ENCODE measurements at places on chromosomes 11 and 22.
A peak's percentile ranks its signal among the peaks of the same experiment; 100 is the strongest.

GRCh38 chr22:24803064-24803542 is 2.9 kb upstream of the SGSM1 start:
- DNase-seq: peak; percentile 46

DNA sequence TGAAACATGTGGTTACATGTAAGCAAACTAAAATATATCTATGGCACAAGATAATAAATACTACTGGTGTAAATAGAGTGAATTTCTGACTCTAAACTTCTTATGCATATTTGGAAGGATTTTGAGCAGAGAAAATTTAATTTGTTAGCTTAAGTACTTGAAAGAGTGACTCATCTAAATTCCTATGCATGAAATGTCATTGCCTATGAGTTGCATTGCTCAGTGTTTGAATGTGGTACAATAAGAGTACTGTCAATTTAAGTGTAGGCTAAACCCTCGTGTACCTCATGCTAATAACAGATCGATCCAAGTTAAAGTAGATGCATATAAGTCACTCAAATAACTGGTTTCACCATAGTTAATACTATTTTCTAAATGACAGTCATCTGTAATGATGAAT is 5.3 kb upstream of the CARD18 start:
- no peak for DNase-seq

DNA sequence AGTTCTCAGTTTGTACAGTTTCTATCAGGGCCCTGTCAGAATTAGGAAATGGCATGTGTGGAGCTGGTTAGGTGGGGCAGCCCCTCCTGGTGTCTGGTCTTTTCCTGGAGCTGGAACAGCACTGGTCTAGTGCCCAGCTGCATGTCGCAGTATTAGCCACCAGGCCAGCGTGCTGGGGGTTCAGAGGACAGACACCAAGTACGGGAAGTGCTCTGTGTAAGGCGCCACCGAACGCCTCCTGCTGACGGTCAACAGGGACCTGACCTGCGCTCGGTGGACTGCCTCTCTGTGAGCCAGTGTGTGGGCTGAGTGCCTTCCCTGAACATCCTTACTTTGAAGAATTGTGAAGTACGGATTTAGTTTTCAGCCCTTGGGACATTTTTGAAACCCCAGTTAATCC is 33.9 kb downstream of the AP2A2 start:
- DNase-seq: no peak

DNA sequence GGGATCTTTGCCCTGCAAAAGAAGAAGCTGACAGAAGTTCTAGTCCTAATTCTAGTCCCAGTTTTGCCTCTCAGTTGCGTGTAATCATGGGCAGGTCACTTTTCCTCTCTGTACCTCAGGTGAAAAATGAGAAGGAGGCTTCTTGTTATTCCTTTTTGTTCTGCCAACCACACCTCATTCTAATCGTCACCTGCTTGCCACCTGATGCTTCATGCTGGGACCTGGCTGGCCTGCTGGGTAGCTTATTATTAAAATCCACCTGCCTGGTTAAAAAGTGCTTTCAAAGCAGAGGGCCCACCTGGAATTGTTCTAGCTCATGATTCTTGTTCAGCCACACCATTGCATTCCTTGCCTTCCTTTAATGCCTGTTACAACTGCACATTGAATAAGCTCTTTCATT is 8.4 kb upstream of the ALG8 start:
- no peak for DNase-seq

- no peak for DNase-seq
Measured at GRCh38 chr11:47979378-47980087, 826 bp upstream of the PTPRJ start.

DNA sequence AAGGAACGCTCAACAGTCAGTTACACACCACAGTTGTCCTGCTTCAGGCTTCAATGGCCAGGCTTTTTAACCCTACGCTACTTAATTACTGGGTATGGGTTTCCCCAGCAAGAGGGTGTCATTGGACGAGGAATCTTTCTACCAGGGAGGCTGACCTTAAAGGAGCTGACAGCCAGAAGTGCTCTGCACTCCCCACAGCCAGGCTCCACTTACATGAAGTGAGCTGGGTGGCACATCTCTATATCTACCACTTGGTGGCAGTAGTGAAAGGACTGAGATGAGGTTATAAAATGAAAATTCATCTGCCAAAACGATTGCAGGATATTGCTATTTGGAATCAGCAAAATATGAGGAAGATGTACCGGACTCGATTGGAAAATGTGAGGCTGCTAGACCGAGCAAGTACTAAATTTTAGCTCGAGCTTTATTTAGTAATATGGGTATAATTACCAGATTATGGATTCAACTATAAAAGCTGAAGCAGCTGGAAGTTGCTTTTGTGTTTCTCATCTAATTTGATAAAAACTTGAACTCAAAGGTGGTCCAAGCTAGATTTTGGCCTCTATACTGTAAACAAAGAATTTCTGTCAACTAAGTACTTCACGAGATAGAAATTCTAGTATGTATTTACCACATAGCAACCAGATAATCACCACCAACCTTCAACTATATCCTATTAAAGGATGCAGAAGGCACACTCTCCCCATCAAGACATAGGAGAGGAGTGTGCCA is 53.9 kb upstream of the CEP126 start:
- peak; percentile 39 for DNase-seq

DNA sequence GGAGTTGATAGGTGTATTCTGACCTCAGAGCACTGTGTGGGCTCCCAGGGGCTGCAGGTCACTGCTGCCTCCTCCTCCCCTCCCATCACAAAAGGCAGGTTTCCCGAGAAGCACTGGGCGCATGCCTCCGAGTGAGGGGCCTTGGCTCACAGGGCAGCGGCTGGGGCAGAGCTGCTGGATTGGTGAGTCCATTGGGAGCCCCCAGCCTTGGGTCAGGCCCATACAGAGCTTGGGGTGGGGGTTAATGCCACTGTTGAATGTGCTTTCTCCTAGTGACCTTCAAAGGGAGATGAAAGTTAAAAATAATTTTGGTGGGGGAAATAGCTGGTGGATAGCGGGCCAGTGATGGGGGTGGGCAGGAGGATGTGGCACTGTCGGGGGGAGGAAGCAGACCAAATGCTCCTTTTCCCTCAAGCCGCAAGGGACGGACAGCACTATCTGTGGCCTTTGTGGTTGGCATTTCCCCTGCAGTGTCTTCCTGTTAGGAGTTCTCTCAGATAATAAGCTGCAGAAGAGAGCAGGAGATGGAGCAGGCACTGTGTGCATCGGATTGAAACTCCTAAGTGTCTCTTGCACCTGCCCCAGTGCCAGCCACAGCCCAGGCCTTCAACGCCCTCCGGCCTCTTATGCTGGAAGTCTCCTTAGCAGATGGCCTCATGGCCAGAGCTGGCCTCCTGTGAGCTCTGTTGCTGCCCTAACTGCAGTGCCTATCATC is 3.2 kb downstream of the TUBA8 start:
- no peak for DNase-seq

DNA sequence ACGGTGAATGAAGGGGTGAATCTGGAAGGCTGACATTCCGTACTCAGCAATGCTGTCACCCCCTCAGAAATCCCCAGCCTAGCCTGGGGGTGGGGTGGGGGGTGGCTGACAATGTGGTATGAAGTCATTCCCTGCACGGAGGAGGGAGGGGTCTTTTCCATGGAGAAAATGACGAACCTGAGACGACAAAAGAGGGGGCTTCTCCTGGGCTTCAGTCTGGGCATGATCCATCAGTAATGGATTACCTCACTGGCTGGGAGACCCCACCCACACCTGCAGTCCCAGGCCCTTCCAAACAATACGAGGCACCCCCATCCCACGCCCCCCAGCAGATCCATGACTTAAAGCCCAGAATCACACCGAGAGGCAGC is 1.0 kb downstream of the KIAA0930 start:
- DNase-seq: no peak

DNA sequence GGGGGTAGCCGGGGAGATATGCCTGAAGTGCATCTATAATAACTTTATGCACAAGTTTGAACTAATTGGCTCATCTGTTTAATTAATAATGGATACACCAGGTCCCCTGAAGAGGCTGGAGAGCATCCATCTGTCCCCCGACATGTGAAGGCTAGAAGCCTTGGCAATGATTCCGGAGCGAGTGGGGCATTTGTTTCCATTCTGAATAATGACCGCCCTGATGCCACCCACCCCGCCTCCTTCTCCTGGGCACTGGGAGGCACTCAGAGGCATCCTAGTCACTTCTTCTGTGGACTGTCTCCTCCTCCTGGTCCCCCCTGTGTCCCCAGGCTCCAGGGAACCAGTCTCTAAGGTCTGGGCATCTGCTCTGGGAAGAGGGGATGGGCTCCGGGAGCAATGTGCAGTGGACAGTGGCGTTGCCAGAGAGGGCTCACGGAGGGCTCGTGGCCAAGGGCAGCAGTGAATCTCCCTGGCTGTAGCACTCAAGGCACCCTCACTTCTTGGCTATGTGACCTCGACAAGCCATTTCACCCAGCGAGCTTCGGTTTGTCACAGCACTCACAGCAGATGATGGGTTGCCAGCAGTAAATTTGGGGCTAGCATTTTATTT is 64.7 kb downstream of the TSPAN18 start:
- DNase-seq: no peak

DNA sequence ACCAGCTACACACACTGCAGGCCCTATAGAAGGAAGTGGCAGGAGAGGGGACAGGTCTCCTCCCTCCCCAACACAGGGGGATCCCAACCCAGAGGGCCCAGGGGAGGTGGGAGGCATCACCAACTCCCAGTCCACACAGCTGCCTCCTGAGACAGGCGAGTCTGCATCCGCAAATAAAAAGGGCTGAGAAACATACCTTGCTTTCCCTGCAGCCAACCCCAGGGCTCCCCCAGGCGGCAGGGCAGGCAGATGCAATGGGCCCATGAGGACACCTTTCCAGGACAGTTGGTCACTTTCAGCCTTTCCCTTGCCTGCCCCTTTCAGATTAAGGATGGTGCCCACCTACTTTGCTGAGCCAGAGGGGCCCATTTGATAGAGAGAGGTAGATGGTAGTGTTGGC is 180.0 kb downstream of the BRD1 start:
- no peak for DNase-seq

Data from activated CD4-positive, alpha-beta T cell treated with anti-CD3 and anti-CD28 coated beads, Interleukin-2, amount 50 U/mL, for 16 hours (primary cell).